ENCODE measurements at places on chromosomes 7 and 10.
A peak's percentile ranks its signal among the peaks of the same experiment; 100 is the strongest.

GRCh38 chr10:31134311-31134952 is 102.8 kb upstream of the ZNF438 start:
- DNase-seq, result peak; percentile 24

GRCh38 chr10:101363850-101364400 is 10.0 kb downstream of the BTRC start:
- no peak for DNase-seq

DNA sequence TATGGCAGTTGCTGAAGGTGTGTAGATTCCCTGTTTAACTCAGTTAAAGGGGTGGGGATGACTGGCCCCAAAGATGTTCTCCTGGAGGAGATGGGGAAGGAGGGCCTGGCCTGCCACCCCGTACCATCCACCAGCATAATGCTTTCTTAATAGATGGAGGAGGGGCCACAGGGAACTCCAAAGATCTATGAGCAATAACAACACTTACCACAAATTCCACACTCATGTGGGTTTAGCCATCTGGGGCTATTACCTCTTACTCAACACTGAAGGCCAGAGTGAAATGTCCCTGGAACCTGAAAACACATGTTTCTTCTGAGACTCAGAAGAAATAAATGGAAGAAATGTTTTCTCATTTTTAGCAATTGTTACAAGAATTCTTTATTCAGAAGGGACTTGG is 259.0 kb downstream of the CXCL12 start:
- DNase-seq, result no peak

- no peak for DNase-seq
Observed at GRCh38 chr7:78074713-78075112, 276.1 kb downstream of the PHTF2 start.

GRCh38 chr10:101358706-101359300 is 4.8 kb downstream of the BTRC start:
- DNase-seq, result no peak

DNA sequence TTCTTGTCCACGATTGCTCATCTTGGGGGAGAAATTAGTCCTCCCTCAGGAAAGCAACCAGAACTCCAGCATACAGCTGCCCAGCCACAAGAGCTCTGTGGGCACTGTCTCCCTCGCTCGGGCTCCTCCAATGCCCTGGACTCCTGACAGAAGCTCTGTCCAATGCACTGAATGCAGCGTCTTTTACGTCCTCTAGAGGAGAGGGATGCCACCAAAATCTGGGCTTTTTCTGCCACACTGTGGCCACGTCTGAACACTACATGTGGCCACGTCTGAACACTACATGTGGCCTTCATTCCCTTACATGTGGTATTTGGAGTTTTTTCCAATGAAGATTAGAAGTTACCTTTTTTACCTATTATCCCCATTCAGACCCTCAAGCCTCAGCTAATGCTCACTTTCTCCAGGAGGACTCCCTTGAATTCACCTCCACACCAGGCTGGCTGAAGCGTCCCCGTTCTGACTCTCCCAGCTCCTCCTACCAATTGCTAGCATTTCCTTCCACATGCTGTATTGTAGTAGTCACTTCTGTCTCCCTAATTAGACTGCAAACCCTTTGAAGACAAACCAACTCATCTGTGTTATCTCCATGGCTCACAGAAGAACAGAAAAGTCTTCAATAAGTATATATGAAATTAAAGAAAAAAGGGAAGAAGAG is 134.3 kb upstream of the PDE1C start:
- DNase-seq, result no peak

DNA sequence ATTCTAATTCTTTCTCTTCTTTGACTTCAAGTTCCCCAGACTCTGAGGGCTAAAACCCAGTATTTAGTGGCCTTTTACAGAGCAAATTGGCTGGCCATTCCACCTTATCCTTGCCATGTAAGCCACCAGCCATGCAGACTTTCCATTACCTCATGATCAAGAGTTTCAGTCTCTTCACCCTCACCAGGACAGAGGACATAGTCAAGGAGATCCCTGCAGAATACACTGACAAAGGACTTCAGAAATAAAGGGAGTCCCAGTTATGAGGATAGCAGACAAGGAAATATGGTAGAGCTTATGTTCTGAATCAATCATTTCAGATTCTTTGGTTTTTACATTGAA is 1080.4 kb upstream of the C7orf33 start:
- no peak for DNase-seq
